Thyroid gland (tissue), 4 donors: ENCODE measurements at places on chromosomes 6 and 20.

DNA sequence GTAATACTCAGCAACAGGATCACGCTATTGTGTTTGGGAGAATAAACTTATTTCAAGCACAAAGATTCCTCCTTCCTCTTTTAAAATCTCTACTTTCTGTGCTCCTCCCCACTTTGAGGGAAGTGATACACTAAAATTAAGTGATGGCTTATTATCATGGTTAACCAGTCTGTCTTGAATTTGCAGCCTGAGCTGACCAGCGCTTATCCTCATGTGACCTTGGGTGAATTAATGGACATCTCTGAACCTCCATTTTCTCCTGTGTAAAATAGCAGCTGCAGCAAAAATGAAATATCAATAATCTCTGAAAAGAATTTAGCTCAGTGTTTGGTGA is 222.6 kb downstream of the BCAS1 start:
- no peaks in the 10 kb centered on the region for H3K27me3 ChIP-seq
- no peaks in the 10 kb centered on the region for H3K36me3 ChIP-seq
- H3K27ac ChIP-seq: no peak overlapping the region
- no peak for DNase-seq
- peaks cover 12% of the 10 kb centered on the region for H3K4me1 ChIP-seq
- no peak overlapping the region for H3K4me3 ChIP-seq

- H3K36me3 ChIP-seq: no peaks in the 10 kb centered on the region
- H3K27ac ChIP-seq: no peak overlapping the region
- no peaks in the 10 kb centered on the region for H3K4me1 ChIP-seq
- DNase-seq: no peak
- H3K27me3 ChIP-seq: no peaks in the 10 kb centered on the region
These were observed 497.4 kb upstream of the SULF2 start for GRCh38 chr20:48282591-48283228.

DNA sequence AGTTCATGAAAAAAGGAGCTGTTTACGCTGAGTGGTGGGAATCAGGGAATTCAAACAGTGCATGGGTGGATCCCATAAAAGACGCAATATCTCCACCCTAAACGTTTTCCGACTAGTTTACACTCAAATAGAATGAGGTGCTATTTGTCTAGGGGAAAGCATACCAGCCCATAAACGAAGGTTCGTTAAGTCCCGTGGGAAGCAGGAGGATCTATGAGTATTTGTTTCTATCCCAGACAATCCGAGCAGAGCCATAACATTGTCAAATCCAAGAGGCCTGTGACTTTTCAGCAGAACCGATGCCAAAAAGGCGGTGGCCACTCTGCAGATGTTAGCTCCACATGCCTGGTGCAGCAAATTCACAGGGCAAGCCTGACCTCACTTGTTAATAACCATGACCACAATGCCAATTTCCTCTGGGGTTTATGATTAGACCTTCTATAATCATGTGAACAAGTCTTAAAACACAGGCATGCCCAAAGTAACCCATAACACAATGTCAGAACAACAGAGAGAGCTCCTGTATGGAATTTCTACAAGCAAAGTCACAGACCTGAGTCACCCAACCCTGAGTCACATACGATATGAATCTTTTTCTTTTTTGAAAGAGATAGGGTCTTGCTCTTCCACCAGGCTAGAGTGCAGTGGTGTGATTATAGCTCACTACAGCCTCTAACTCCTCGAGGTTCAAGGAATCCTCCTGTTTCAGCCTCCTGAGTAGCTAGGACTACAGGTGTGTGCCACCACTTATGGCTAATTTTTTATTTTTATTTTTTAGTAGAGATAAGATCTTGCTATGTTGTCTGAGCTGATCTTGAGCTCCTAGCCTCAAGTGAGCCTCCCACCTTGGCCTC is 123.3 kb downstream of the KIF13A start:
- no peak for DNase-seq

DNA sequence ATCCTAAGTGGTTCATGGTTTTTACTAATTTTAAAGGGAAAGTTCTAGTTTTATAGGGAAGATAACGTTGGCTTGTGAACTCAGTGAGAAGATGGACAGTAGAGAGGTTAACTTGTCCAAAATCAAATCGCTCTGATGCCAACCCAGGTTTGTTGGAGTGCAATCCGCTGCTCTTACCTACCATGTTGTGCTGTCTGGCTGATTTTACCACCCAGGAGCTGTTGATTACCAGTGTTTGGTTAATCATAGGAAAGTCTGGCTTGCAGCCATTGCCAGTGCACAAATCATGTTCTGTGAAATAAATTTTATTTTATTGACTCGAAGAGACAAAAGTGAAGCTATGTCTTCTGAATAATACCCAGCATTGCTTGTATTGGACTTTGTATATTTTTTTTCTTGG is 92.4 kb downstream of the PLCB4 start:
- peaks cover 29% of the 10 kb centered on the region for H3K4me1 ChIP-seq
- no peaks in the 10 kb centered on the region for H3K27me3 ChIP-seq
- H3K27ac ChIP-seq: peak overlapping the region; percentile 72
- peak; percentile 19 for DNase-seq

DNA sequence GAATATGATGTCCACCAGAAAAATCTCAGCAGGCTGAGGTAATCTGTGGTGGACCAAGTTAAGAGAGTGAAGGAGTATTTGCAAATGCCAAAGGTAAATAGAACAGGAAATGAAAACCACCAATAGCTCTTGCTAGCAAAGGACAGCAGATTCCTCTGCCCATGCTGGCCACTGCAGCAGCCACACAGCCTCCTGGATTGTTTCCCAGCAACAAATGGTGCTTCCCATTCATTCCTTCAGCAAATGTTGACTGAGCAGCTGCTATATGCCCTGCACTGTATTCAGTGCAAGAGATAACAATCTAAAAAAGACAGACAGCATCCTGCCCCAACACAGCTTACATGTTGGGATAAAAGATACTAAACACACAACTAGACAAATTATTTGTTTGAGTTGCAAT is 11.0 kb downstream of the ROS1 start:
- no peaks in the 10 kb centered on the region for H3K27me3 ChIP-seq
- no peaks in the 10 kb centered on the region for H3K36me3 ChIP-seq
- H3K4me3 ChIP-seq: no peak overlapping the region
- DNase-seq: no peak

DNA sequence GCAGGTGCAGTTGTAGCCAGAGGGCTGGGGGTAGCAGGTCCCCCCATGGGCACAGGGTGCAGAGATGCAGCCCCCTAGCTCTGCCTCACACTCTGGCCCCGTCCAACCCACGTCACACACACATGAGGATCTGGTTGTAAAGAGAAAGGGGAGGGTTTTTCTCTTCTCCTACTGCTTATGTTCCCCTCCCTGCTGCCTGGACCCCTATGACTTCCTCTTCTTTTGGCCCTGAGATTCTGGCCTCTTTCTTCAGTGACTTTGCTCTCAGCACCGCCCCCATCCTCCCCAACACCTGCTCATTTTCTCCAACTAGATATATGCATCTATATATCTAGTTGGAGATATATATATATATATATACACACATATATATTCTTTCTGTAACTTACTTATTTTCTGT is 9.7 kb downstream of the NOTCH4 start:
- no peak for DNase-seq
- no peaks in the 10 kb centered on the region for H3K27me3 ChIP-seq
- H3K36me3 ChIP-seq: no peaks in the 10 kb centered on the region
- H3K4me1 ChIP-seq: no peaks in the 10 kb centered on the region
- no peak overlapping the region for H3K27ac ChIP-seq
- H3K4me3 ChIP-seq: no peak overlapping the region

DNA sequence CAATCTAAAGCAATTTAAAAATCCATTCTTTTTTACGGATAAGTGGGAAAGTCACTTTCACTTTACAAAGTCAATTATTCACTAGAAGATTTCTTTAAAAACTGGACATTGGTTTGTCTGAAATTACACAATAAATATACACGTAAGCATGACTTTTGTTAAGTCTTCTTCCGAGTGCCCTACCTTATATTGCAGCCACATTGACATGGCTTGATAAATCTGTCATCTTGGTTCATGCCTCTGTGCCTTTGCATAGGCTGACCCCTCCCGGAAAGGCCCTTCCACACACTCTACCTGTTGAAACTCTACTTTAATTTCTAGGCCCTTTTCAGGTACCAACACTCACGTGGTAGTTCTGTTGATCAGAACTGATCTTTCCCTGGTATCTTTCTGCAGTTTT is 104.1 kb downstream of the SH3BGRL2 start:
- H3K27me3 ChIP-seq: no peaks in the 10 kb centered on the region
- no peaks in the 10 kb centered on the region for H3K36me3 ChIP-seq
- no peaks in the 10 kb centered on the region for H3K4me1 ChIP-seq
- H3K4me3 ChIP-seq: no peak overlapping the region
- DNase-seq: no peak
- no peak overlapping the region for H3K27ac ChIP-seq

DNA sequence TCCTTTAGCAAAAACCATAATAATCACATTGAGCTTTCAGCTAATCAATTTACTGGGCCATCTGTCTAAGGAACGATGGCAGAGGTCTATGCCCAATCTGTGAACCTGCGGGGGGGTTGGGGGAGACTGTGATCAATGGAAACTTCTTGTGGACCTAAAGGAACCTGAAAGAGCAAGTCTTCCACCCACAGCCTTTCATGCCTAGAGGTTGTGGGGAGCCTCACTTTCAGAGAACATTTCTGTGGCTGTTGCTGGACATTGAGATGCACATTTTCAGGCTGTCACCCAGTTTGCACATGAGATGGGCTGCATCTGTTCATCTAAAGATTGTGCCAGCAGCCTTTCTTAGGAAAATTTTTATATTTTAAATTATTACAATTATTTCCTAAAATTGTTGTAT is 310.0 kb upstream of the SPTLC3 start:
- H3K27me3 ChIP-seq: no peaks in the 10 kb centered on the region
- H3K4me1 ChIP-seq: no peaks in the 10 kb centered on the region
- H3K36me3 ChIP-seq: no peaks in the 10 kb centered on the region
- no peak overlapping the region for H3K4me3 ChIP-seq

- H3K4me1 ChIP-seq: peaks cover 15% of the 10 kb centered on the region
- no peak overlapping the region for H3K4me3 ChIP-seq
- H3K27ac ChIP-seq: no peak overlapping the region
- no peaks in the 10 kb centered on the region for H3K27me3 ChIP-seq
These were observed 1.6 kb upstream of the RPF2 start for GRCh38 chr6:110980227-110980626.

GRCh38 chr6:105994118-105994590 is 92.0 kb upstream of the PRDM1 start:
- peak overlapping the region; percentile 45 for H3K4me3 ChIP-seq
- peaks cover 8% of the 10 kb centered on the region for H3K27me3 ChIP-seq
- no peaks in the 10 kb centered on the region for H3K36me3 ChIP-seq
- DNase-seq: peak; percentile 20
- peak overlapping the region; percentile 84 for H3K27ac ChIP-seq

DNA sequence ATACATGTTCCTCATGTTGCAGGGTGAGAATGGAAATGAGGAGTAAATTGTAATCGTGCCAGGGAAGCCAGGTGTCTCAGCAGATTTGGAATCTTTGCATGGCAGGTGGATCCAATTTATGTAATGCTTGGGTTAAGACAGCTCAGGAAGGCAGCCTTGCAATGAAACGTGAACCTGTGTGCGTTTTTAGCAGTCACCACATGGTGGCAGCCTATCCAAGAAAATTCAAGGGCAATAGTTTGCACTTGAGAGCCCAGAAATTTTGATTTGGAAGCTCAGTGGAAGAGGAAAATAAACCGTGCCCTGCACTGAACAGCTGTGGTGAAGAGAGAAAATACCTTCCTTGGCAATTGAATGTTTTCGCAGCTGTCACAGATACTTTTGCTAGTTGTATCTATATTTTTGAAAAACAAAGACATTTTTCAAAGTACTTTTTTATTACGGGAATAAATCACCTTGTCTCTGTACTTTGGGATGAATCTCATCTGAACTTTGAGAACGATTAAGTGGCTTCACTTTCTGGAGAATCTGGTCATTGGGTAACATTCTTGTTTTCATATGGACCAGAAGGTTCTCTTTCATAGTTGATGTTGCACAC is 26.5 kb downstream of the MTHFD1L start:
- H3K36me3 ChIP-seq: no peaks in the 10 kb centered on the region
- H3K27me3 ChIP-seq: no peaks in the 10 kb centered on the region
- peak overlapping the region; percentile 29 for H3K27ac ChIP-seq
- no peak overlapping the region for H3K4me3 ChIP-seq

- no peak for DNase-seq
- H3K4me1 ChIP-seq: no peaks in the 10 kb centered on the region
- no peak overlapping the region for H3K4me3 ChIP-seq
- no peaks in the 10 kb centered on the region for H3K36me3 ChIP-seq
These were observed 123.2 kb upstream of the RIPOR2 start for GRCh38 chr6:25058941-25059340.

DNA sequence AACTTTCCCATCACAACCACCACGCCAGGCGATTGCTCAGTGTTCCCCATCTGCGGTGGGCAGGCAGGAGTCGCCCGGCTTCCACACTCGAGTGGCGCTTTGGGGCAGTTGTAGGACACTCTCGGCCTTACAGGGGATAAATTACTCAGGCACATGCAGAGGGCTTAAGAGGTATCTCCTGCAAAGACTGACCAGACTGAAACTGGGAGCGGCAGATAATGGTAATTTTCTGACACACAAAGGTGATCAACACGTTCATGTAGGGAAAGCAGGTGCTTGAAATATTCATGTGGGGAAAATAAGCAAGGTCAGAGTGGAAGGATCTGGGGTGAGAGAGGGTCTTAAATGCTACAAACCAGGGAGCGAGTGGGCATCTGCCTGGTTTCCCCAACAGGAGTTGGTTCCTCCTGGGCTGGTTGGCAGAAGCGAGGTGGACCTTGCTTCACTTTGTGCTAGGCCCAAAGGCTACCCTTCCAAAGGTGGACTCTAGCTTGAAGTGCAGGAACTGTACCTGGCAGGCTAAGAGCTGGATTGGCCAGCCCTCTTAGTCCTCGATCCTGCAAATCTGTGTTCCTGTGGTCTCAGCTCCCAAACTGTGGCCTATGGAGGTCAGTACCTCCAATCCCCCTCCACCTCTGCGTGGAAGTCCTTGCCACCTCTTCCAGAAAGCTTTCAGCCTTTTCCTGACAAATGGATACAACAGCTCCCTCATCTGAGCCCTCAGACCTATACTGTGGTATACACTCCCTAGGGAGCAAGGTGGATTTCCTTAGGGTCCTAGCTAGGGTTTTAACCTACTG is 16.7 kb downstream of the PLAGL2 start:
- H3K4me1 ChIP-seq: peaks cover 38% of the 10 kb centered on the region
- peaks cover 6% of the 10 kb centered on the region for H3K36me3 ChIP-seq
- no peak for DNase-seq
- H3K4me3 ChIP-seq: peak overlapping the region; percentile 73

DNA sequence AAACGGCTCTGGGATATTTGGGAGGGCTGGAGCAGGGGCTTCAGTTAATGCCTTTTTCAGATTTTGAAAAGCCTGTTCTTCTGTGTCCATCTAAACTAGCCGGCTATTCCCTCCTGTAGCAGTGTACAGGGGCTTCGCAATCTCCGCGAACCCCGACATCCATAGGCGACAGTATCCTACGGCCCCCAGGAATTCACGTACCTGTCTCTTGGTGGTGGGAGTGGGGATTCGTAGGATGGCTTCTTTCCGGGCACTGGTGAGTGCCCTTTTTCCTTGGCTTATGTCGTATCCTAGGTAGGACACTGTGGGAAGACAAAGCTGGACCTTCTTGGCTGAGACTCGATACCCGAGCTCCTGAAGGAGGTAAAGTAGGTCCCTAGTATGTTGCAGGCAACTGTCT is 153.1 kb downstream of the TRIM27 start:
- H3K27ac ChIP-seq: no peak overlapping the region
- DNase-seq: no peak
- no peaks in the 10 kb centered on the region for H3K4me1 ChIP-seq

GRCh38 chr20:2114127-2114959 is 12.7 kb downstream of the STK35 start:
- no peak for DNase-seq
- peaks cover 25% of the 10 kb centered on the region for H3K4me1 ChIP-seq
- H3K36me3 ChIP-seq: peaks cover 11% of the 10 kb centered on the region
- H3K27ac ChIP-seq: no peak overlapping the region
- H3K4me3 ChIP-seq: no peak overlapping the region
- H3K27me3 ChIP-seq: no peaks in the 10 kb centered on the region
